ENCODE measurements at places on chromosomes 1 and 21. TPM values are rescaled to one million over a fixed set of nuclear protein-coding genes. Genes with fewer than 3 reads are reported as not detected.

DNA sequence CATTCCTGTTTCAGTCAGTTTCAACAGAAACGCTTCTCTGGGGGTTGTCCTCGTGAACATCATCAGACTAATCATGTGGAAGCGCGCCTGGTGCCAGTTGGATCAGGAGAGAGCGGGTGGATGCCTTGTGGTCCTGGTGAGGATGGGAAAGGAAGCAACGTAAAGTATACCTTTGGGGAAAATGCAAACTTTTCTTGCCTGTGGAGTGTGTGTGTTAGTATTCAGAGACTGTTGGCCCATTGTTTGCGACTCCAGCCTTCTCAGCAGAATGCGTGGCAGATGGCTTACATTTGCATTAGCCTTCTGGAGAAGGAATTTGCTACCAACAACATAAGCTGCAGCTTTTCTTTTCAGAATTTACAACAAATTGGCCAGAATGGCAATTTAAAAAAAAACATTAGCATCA lies 173.9 kb downstream of the RWDD3 start:
- DNase-seq, result no peak

GRCh38 chr1:30627206-30627605 lies 96.2 kb downstream of the MATN1 start:
- no peak for DNase-seq

DNA sequence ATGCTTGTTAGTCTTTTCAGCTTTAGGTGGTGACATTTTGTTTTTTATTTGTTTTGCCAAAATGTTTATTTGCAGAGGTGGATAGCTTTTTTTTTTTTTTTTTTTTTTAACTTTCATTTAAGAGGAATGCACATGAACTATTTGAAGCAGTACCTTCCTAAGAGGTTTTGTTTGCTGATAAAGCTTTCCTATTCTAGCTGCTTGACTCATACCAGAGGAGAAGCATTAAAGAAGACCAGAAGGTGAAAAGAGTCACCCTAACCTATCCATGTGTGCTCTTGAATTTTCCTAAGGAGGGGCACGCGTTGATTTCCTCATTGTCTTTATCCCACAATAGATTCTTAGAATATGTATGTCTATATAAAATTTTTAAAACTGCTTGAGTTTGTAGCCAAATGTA lies 57.7 kb downstream of the PRDM2 start:
- no peak for DNase-seq

OR2L2 gene
- 0.03 TPM for polyA plus RNA-seq

DNA sequence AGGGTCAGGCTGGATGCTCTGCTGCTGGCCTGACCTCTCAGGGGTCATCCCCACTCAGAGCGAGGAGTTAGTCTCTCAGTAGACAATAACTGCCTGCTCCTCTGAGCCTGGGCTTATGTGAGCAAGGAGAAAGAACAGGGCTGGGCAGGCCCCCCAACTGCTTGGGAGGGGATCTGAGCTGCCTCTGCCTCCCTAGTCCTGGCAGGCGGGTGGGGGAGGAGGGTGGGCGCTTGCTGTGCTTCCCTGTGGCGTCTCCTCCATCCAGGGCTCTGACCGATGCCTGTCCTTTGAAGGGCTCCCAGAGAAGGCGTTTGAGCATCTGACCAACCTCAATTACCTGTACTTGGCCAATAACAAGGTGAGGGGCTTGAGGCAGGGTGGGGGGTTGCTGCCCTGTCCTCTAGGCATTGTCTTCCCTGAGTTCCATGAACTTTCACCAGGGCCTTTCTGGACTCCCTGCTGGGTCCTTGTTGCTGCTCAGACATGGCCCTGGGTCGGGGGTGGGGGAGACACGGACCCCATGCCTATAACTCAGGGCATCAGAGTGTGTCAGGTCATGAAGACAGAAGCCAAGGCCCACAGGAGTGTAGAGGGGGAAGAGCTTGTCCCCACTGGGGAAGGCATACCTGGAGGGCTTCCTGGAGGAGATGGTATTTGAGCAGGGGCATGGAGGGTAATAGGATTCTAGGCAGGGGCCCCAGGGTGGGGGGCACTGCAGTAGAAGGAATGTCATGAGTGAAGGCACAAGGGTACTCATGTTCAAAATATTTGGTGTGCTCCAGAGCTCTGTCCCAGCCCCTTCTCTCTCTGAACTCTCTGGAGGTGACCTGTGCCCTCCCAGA lies 12.5 kb downstream of the PODN start:
- no peak for DNase-seq

CA6 gene
- not detected for polyA plus RNA-seq
